ENCODE measurements at places on chromosomes 4 and X. TPM values are rescaled to one million over a fixed set of nuclear protein-coding genes. Genes with fewer than 3 reads are reported as not detected.

The EVC2 gene
- 0.76 TPM for total RNA-seq

GRCh38 chrX:42538405-42538804, 239.6 kb downstream of the PPP1R2C start:
- no peak for DNase-seq

The AKAP4 gene
- total RNA-seq = not detected

The TGIF2LX gene
- total RNA-seq = not detected

- DNase-seq = no peak
Measured at GRCh38 chr4:30386266-30386895, 333.8 kb upstream of the PCDH7 start.

The CCSER1 gene
- 0.16 TPM for total RNA-seq

The ESX1 gene
- not detected for total RNA-seq

DNA sequence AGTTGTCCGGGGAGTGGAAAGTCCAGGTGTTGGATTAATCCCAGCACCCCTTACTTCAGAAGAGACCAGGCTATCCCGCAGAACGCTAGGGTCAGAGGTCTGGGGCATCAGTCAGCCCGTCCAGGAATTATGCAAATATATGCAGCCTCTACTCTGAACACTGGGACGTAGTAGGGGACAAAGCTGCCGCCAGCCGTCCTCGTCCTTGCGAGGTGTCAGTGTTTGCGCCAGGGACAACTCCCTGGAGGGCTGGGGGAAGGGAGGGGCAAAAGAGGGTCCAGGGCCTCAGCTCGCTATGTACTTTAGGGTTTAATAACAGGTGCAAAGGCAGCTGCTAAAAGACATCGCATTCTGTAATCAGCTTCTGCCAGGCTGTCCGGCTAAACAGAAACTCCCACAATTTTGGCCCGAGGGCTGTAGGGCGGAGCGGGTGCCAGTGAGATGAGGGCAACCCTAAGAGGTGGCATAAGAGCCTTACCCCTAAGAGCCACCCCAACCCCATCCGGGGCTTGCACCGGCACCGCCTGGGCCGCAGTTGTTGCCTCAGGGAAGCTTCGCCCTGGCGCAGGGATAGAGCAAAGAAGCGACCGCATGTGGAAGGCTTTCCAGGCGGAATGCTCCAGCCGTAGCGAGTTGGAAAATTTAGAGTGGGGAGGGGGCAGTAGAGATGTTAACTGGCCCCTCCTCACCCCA, 8.4 kb downstream of the HAND2 start:
- no peak for DNase-seq

DNA sequence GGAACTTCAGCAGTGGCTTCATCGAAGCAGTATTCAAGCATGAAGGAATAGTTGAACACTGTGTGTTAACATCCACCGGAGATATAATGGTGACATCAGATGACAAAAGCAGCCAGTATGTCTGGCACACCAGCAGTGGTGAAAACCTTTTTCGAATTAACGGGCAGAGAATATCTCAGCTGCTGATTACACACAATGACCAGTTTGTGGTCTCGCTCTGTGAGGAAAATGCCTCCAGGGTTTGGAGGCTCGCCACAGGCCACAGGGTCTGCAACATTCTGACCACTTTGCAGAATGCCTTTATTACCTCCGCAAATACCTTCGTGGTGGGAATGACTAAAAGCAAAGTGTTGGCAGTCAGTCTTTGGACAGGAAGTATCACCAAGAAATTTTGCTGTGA, 201.5 kb downstream of the NWD2 start:
- no peak for DNase-seq

DNA sequence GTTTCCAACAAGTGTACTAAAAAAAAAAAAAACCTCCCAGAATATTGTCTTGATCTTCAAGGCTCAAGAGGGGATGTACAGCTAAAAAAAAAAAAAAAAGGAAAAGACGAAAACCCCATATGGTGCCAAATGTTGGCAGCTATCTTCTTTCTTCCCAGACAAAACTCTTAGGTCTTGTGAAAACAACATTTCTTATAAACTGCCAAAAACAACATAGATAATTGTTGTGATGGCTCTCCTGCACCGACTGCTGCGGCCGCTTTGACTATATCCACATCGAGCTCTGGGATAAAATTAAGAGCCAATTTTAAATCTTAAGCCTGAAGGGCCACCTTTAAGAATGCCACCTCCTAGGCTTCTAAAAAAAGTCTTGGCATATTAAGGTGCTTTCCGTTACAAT, 23.5 kb downstream of the PDGFC start:
- no peak for DNase-seq

- DNase-seq = no peak
Measured at GRCh38 chr4:146439999-146440398, 81.7 kb downstream of the SLC10A7 start.

DNA sequence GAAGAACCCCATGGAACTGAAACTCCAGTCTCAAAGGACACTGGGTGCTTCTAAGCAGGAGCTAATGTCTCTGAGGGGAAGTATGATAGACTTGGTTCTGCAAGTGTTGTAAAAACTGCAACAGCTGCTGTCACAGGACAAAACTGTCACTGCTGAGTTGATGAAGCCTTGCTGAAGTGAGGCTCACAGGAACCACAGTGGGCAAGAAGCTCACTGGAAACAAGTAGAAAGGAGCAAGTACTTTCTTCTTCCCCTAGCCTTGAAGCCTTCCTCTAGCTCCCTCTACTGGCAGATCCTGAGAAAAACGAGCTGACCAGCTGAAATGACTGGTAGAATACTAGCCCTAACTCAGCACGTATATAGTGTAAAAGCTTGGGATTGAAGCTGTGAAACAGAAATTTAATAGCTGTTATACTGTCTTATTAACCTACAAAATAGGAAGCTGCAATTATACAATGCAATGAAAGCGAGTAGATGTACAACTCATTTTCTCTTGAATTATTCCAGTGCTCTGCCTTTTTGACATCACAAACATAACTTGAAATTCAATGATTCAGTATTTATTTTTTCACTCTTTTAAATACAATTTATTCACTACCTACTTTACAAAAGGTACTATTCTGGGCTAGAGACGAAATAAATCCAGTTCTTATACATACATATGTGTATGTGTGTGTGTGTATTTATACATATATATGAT, 91.4 kb downstream of the GABRB1 start:
- peak; percentile 4 for DNase-seq

The CSAG1 gene
- not detected for total RNA-seq

DNA sequence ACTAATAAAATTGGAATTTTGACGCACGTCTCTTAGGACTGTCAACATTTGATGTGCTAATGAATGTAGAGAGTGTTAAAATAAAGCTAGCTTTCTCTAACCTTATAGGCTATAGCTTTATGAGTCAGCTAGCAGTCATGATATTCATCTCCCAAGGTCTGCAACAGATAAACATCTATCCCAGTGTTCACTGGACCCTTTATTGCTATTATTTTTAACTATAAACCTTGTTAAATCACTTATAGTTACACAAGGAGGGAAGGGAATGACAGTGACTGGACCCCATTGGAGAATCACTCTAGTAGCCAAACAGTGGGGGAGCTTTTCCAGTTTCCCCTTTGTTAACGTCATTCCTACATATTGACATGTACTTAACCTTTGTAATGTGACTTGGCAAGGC, 67.9 kb upstream of the SHISA3 start:
- no peak for DNase-seq

DNA sequence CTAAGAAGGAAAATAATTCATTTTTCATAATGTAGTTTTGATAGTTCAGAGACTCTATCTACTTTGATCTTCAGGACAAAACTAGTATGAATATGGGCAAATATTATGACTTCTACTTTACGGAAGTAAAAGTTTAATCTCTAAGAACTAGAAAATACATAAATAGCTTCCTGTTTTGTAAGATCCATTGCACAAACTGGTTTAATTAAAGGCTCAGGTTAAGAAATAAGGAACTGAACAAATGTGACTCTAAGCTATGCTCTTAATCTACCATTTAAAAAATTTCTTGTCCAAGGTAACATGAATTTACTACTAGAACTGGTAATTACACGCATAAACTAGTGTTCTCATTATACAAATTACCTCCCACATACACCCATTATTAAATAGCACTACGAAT, 360.6 kb downstream of the INPP4B start:
- DNase-seq = no peak

- DNase-seq = no peak
Measured at GRCh38 chrX:118760025-118760424, 32.6 kb downstream of the IL13RA1 start.

The INTU gene
- total RNA-seq = 0.43 TPM

DNA sequence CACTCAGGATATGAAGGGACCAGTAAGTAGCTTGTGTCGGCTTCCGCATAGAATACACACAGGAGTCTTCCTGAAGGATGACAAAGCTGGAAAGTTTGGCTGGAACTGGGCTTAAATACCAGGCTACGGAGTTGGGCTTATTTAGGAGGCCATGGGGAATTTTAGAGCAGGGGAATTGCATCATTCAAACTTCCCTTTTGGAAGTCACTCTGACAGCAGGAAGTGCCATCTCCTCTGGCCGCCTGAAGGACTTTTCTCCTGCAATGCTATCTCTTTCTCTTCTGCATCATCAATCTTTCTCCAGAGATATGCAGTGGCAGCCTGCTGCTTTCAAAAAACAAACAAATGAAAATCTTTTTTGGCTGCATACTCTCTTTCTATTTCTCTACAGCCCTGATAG, 48.4 kb upstream of the PAK3 start:
- no peak for DNase-seq

- DNase-seq = no peak
Measured at GRCh38 chrX:53403535-53403934, 18.9 kb downstream of the SMC1A start.

DNA sequence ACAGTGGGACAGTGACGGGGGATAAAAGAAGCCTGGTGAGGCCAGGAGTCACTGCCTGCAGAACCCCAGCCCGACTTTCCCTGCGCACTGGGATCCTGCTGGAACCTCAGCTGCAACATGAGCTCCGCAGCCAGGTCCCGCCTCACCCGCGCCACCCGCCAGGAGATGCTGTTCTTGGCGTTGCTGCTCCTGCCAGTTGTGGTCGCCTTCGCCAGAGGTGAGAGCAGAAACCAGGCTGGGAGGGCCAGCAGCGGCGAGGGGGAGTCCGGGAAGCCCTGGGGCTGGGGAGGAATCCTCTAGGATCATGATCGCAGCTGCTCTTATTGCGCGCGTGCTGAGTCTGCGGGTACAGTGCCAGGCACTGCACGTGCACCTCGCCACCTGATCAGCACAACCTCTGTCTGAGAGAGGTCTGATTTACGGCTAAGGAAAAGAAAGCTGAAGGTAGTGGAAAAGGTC, at the start of gene PF4V1:
Gene PF4V1, plus strand, starts transcription at position 51 of the 459 bp plus-strand sequence. Its CDS starts 67 bp downstream, at position 118.
- no peak for DNase-seq

GRCh38 chr4:148268835-148269234, 173.4 kb downstream of the NR3C2 start:
- DNase-seq = no peak

GRCh38 chr4:86720508-86721068, 126.5 kb downstream of the PTPN13 start:
- DNase-seq = no peak

DNA sequence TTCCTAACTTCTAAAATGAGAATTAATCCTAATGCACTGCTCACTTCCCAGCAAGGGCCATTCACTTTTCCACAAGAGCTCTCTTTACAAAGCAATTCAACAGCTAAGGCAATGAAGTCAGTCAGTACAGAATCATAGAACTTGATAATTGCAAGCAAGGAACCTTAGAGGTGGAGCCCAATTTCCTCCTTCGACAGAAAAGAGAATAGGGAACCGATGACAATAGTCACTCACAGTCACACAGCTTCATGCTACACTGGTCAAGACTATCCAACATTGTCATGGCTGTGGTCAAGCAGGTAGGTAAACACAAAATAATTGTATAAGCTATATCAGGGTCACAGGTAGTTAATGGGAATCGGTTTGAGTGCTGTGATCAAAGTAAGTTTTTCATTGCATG, 90.0 kb downstream of the ELOVL6 start:
- DNase-seq = no peak

The MAGEB1 gene
- total RNA-seq = not detected

- no peak for DNase-seq
Measured at GRCh38 chr4:53497487-53498244, 93.6 kb downstream of the LNX1 start.
